Jurkat, Clone E6-1 (cell line): ENCODE measurements at places on chromosomes 13 and 19.
A peak's percentile ranks its signal among the peaks of the same experiment; 100 is the strongest.

DNA sequence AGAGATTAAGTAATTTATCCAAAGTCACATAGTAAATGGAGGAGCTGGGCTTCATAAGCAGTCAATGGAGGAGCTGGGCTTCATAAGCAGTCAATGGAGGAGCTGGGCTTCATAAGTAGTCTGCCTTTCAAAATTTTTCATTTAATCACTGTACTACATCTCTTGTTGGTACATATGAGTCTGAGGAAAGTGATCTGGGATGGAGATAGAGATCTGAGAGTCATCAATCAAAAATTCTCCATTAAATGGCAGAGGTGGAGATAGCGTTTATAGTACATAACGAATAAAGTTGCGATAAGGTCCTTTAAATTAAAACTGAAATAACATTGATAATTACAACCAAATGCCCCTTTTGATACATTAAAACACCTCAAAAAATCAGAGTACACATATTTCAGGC is 189.3 kb downstream of the KLF5 start:
- no peak for DNase-seq

- no peak for DNase-seq
These were observed 9.8 kb downstream of the ZGLP1 start for GRCh38 chr19:10299545-10300458.

- DNase-seq, result no peak
These were observed 72.6 kb upstream of the SERTM1 start for GRCh38 chr13:36601186-36601585.

DNA sequence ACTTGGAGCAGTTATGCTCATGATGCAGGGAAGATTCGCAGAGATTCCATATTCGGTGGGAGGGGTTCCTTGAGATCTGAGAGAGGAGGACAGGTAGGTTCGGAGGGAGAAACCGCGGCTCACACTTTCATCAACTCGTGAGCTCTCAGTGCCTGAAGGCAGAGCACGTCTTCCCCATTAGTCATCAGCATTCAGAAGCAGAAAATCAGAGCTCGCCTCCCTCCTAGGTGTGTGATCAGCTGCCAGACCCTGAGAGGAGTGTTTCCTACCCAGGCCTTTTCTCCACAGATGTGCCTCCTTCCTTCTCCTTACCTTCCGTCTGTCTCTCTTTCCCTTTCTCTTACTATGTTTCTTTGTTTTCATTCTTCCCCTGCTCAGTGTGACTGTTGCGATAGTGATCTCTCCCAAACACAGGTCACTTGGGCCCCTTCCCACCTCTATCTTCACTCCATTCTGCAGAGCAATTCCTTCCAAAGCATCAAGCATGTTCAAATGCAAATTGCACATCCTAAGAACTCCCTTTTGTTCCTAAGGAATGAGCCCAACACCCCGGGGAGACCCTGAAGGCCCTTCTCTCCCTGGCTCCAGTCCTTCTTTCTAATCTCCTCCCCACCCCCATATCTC is 389.5 kb downstream of the UQCRFS1 start:
- DNase-seq, result no peak

DNA sequence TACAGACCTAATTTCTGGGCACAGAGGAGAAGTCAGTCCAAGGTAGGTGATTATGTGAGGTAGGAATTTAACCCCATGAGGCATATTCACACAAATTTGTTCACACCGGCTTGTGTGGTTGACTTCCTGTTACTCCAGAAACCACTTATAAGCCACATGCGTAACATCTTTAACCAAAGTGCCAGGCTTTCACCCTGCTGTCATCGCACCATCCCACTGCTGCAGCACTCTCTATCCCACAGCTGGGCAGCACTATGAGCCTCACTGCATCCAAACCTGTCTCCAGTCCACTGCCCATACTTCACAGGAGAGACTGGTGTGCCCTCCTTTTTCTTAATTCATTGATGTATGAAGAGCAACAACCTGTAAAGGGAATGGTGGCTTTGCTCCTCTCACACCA is 128.2 kb upstream of the ARGLU1 start:
- DNase-seq, result peak; percentile 34

- DNase-seq, result no peak
These were observed 5.2 kb upstream of the TM6SF2 start for GRCh38 chr19:19278315-19278714.

GRCh38 chr19:30235946-30236345 is 136.2 kb upstream of the ZNF536 start:
- no peak for DNase-seq

DNA sequence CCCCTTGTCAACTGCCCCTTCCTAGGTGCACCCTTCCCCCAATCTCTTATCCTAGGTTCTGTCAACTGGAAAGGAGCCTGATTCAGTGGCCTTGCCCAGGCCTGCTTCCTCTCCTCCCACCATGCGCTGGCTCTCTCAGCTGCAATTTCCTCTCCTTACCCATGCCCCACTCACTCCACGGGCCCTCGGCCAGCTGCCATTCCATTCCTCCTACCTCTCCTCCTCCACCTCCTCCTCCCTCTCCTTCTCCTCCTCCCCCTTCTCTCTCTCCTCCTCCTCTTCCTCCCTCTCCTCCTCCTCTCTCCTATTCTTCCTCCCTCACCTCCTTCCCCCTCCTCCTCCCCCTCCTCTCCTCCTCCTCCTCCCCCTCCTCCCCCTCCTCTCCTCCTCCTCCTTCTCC is 9.6 kb upstream of the TIMM44 start:
- no peak for DNase-seq

DNA sequence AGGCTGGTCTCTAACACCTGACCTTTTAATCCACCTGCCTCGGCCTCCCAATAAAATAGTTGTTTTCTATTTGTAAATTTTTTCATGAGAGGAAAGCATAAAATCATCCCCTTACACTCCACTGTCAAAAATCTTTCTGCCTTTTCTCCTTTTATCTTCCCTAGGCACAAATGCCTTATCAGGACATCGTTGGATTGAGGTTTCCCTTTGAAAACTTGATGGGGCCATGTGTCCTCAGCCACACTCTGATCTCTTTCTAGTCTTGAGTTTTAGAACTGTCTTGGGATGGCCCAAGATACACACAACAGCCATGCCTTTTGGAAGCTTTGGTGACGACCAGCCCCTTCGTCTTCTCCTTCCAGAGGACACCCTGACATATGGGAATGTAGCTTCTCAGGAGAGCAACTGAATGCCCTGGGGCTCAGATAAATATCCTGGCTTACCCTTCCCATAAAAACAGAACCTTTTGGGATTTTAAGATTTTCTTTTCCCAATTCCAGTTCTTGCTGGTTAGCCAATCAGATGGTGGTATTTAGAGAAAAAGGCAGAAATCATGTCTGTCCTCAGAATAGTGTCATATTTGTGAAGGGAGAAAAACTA is 112.4 kb downstream of the ZNF429 start:
- peak; percentile 64 for DNase-seq

DNA sequence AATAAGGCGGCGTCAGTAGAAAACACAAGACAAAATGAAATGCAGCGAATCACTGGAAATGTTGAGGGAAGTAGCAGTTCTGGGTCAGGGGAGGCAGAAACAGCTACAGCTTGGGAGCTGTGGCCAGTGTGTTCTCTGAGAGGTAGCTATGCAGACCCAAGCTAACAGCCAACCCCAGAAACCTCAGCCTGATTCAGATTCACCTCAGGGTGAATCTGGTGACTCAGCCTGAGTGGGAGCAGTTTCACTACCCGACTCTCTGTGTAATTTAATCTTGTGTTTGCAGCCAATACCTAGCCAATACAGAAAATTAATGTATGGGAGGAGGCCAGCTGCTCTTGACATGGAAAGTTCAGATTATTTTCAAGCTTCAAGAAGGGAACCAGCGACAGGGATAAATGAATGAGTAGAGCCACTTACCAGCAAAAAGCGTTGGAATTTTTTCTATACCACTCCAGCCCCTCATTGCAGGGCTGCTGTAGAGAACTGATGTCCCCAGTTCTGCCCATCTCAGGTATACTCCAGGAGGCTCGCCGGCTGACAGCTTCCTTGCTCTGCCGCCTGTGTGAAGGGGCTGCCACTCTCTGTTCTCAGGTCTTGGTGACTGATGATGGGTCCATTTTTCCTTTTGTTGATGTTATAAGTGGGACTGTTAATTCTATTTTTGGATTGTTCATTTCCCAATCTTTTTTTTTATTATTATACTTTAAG is 8.9 kb downstream of the IGFL3 start:
- no peak for DNase-seq

GRCh38 chr19:50535672-50536187 is 22.0 kb upstream of the ASPDH start:
- no peak for DNase-seq

DNA sequence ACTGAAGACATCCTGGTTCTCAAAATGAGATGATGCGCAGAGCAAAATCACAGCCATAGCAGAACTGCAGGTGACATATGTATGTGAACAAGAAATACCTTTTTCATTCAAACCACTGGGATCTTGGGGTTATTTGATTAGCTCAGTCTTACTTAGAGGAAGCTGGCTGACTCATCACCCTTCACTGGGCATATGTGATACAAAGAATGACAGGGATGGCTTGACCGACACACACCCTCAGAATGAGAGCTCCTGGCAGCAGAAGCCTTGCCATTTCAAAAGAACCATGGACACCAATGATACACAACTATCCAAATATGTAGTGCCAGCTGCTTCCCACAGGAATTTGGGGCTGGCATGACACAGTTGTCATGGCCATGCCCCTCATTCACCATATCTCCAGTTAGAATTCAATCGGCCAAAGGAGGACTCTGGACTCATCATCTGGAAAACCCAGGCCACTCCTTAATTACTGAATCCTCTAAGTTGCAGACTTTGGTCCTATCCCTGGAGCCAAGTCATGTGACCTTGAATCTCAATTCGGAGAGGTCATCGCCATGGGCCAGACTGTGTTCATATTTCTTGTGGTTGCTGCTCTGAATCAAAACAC is 115.8 kb downstream of the KATNAL1 start:
- DNase-seq, result no peak

DNA sequence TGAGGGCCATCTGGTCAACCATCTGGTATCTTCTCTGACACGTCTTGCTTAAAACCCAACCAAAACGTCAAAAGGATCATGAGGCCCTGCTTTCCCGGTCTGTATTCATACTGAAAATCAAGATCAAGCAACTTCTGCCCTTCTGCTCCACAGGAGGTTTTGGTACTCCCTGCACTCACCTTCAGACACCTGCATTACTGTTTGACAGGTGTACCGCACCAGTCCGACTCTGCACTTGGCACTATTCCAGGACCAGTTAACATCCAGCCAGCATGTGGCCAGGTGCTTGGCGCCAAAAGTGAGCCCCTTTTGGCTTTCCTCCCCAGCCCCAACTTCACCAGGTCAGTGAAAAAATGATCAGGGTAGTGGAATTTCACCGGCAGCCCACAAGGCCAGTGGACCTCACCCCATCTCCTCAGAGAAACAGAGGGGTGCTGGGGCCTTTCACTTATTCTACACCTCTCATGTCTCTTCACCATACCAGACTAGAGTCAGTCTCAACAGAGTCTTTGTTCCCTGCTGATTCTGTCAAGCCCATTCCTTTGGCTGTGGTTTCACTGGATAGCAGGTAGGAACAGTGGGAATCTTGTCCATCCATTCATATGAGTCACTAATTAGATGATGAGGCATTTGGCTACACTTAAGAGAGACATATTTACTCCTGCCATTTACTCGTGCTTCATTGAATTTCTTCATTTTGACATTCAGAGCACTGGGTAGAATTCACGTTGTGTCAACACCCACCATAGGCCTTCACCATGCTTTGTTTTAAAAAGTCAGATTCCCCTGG is 85.3 kb downstream of the ZNF726 start:
- no peak for DNase-seq

DNA sequence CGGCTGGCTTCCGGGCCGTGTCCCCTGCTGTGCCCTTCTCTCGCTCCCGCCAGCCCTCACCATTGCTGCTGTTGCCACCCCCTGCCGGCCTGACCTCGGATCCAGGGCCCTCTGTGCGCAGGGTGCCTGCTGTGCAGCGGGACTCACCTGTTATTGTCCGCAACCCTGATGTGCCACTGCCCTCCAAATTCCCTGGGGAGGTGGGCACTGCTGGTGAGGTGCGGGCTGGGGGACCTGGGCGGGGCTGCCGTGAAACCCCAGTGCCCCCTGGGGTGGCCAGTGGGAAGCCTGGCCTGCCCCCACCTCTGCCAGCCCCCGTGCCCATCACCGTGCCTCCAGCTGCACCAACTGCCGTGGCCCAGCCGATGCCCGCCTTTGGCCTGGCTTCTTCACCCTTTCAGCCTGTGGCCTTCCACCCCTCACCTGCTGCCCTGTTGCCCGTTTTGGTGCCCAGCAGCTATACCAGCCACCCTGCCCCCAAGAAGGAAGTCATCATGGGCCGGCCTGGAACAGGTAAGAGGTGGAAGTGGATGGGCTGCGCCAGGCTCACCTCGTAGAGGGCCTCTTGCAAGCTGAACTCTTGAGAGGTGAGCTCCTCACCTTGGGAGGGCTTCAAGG is 5.1 kb downstream of the CIC start:
- DNase-seq, result no peak

GRCh38 chr13:86066611-86067365 is 267.6 kb upstream of the SLITRK6 start:
- DNase-seq, result no peak

DNA sequence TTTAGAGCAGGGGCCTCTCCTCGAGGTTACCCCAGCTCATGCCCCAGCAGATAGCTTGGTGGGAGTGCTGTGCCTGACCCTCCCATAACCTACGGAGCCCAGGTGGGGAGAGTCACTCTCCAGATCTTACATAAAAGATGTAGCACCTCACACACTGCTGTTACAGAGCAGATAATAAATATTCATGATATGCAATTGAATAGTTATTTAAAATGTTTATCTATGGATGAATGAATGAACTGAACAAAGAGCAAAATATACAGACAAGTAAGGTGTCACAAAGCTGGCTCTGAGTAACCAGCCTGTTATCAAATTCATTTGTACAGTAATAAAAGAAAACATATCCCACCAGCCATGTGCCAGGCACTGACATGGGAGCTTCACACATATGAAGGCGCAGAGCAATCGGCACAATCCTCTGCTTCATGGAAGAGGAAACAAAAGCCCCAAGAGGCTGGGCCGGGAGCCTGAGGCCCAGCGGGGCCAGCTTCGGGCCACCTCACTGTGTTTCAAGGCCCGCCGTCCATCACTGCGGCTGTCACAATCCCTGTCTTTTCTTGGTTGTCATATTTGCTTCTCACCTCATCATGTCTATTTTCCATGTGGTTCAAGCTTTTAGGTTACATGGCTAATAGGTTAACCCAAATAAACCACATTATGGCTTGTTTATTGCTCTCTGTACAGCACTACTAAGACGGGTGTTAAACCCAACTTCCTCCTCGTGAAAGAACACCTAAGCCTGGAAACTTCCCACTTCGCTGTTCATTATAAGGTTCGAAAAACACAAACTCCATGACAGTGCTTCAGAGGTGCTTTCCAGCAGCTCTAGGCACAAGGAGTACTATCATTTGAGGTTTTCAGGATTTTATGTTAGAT is 78.4 kb downstream of the IRS2 start:
- DNase-seq, result no peak

- DNase-seq, result no peak
These were observed 978 bp downstream of the KLK8 start for GRCh38 chr19:51000426-51000825.

GRCh38 chr13:100484702-100485101 is 103.9 kb downstream of the GGACT start:
- no peak for DNase-seq

GRCh38 chr19:12665671-12666264 is 774 bp downstream of the MAN2B1 start:
- DNase-seq, result no peak

- peak; percentile 39 for DNase-seq
These were observed 653 bp downstream of the TMTC4 start for GRCh38 chr13:100673713-100674571.

GRCh38 chr19:493391-494170 is 2.7 kb upstream of the MADCAM1 start:
- DNase-seq, result no peak
